SIG-M5 (cell line): ENCODE measurements at places on chromosomes 12 and 14.

GRCh38 chr12:3362737-3363136 is 128.3 kb upstream of the PRMT8 start:
- no peak for DNase-seq

- DNase-seq = no peak
Observed at GRCh38 chr12:108580531-108580930, 17.4 kb downstream of the TMEM119 start.

GRCh38 chr12:1553987-1554982 is 40.1 kb downstream of the FBXL14 start:
- DNase-seq = no peak

- no peak for DNase-seq
Observed at GRCh38 chr14:65604936-65605335, 192.4 kb downstream of the FUT8 start.

DNA sequence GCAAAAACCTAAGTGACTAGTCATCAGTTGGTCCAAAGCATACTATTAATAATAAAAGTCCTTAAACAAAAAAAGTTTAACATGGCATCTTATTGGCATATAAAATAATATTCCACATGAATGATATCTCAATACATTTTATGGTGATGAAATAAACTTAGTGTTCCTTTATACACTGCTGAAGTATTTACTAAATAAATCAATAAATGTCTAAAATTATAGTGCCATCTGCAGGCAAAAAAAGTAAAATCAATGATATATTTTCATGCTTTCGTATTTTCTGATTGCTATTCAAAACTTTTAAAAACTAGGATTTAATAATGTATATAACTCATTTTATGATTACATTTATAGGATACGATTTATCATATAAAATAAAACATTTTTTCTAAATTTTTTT is 30.5 kb downstream of the PUS7L start:
- DNase-seq = no peak

DNA sequence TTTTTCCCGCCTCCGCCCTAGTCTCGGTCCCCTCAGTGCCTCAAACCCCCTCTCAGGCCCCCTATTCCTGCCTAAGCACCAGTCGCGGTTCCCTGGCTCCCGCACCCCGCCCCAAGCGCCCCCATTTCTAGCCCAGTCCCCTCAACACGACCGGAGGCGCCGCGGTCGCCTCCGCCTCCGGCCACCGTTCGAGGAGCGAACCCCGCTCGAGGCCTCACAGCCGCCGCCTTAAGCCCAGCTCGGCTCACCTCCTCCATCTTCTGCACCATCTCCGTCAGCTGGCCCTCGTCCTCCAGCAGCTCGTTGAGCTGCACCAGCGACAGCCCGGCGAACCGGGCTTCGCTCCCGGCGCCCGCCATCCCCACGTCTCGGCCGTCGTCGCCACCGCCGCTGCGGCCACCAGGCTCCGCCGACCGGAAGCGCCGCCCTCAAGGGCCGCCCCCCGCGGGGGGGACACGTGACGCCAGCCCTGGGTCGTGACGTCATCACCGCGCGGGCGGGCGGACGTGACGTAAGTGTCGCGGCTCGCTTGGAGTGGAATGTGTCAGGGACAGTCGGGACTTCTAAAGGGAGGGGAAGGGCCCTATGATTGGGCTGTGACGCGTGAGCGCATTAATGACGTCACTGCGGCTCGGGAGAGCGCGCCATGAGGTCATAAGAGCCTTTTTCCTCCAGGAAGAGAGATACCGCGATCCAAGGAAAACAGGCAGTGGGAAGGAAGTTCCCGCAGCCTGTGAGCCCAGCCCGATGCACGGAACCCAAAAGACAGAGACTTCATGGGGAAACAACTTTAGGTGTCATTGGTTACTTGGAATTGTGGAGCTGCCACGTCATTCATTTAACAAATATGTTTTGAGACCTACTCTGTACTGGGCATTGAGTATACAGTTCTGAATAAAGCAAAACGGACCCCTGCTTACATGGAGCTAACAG is at the start of gene VPS37B:
Gene VPS37B, minus strand, starts transcription at position 421 of the 933 bp plus-strand sequence. Its CDS starts 62 bp downstream, at position 359.
- DNase-seq = no peak

DNA sequence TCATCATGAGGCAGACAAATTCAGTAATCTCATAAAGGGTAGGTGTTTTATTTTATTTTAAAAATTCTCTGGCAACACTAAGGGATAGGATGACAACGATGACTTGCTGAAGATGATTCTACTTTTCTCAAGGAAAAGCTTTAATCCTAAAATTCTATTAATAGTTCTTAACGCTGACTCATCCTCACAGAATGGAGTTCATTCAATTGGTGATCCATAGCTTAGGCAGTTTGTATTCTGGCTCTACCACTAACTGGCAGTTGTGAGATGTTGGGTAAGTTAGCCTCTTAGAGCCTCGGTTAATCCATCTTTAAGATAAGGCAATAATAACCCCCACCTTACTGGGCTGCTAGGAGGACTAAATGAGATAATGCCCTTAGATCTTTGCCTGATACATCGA is 116.3 kb downstream of the RTN1 start:
- DNase-seq = no peak

GRCh38 chr12:123919980-123920360 is 52.7 kb downstream of the CCDC92 start:
- DNase-seq = no peak

DNA sequence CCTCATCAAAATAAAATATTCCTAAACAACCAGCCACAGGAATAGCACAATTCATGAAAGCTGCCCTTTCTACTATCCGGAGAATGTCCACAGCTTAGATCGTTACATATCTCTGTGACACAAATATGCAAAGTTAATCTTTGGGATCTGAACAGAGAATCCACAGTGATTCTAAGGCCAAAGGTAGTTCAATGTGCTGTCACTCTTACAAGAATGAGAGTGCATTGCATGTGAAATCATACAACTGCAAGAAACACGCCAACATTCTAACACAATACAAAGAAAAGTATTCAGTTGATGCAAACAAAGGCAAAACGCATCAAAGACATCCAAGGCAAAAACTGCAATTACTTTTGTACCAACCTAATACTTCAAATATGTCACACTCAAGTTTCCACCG is 60.4 kb downstream of the KSR2 start:
- no peak for DNase-seq

GRCh38 chr12:2286461-2287131 is 233.8 kb downstream of the CACNA1C start:
- no peak for DNase-seq

GRCh38 chr14:33510991-33511390 is 439.9 kb downstream of the EGLN3 start:
- DNase-seq = no peak

- no peak for DNase-seq
Observed at GRCh38 chr12:38880288-38880687, 25.1 kb downstream of the CPNE8 start.

DNA sequence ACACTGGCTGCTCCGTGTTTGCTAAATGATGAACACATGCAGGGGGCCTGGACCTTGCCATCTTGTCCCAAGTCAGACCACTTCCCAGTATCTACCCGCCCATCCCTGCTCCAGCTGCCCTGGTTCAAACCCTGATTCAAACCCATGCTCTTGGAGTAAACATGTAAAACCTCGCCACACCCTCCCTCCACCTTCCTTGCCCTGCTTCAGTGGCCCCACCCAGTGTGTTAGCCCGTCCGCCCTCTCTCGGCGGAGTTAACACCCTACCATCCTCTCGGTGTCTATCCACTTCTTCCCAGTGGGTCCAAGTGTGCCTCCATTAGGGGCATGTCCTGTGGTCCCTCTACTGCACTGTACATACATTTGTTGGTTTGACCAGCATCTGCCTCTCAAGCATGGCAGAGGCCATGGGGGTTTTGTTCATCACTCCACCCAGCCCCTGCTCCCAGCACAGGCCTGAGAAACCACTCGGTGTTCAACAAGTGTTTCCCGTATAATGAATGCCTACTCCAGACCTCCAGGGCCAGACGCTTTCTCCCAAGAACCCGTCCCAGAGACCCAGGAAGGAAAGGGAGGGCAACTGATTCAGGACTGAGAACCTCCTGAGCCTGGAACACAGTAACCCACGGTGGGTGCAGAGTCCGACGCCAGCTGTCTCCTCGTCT is 37.1 kb downstream of the P2RX4 start:
- no peak for DNase-seq
